ENCODE measurements at places on chromosomes 6 and 20. TPM values are rescaled to one million over a fixed set of nuclear protein-coding genes. Genes with fewer than 3 reads are reported as not detected.

GRCh38 chr6:15530411-15530810 is 132.4 kb downstream of the DTNBP1 start:
- no peak overlapping the region for H3K4me3 ChIP-seq
- peaks cover 26% of the 10 kb centered on the region for H3K36me3 ChIP-seq
- no peaks in the 10 kb centered on the region for H3K27me3 ChIP-seq
- no peak for DNase-seq

- H3K27me3 ChIP-seq = no peaks in the 10 kb centered on the region
- H3K36me3 ChIP-seq = no peaks in the 10 kb centered on the region
- DNase-seq = no peak
- H3K27ac ChIP-seq = no peak overlapping the region
- peaks cover 7% of the 10 kb centered on the region for H3K4me1 ChIP-seq
Measured at GRCh38 chr6:134523903-134524650, 206.2 kb upstream of the SGK1 start.

DNA sequence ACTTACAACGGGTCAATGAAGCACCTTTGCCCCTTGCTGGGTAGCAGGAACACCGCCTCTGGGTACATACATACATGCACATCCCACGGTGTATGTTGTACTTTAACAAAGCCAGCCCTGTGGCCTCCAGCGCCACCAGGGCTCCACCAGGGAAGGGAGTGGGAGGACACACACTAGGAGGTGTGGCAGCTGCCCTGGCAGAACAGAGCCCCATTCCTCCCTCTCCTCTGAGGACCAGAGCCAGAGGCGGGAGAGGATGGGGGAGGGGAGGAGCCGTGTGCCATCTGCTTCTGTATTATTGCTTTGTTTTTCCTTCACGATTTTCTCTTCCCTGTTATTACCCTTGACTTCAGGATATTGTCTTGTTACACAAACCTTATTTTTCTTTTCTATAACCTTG is 105.8 kb upstream of the TRAF3IP2 start:
- peak overlapping the region; percentile 81 for H3K27ac ChIP-seq
- H3K36me3 ChIP-seq = peaks cover 53% of the 10 kb centered on the region
- no peaks in the 10 kb centered on the region for H3K27me3 ChIP-seq
- DNase-seq = peak; percentile 80
- peaks cover 43% of the 10 kb centered on the region for H3K4me1 ChIP-seq

GRCh38 chr6:28003661-28004060 is 46.6 kb downstream of the OR2B6 start:
- H3K4me3 ChIP-seq = no peak overlapping the region
- no peak for DNase-seq
- no peaks in the 10 kb centered on the region for H3K27me3 ChIP-seq
- H3K27ac ChIP-seq = no peak overlapping the region
- no peaks in the 10 kb centered on the region for H3K36me3 ChIP-seq

DNA sequence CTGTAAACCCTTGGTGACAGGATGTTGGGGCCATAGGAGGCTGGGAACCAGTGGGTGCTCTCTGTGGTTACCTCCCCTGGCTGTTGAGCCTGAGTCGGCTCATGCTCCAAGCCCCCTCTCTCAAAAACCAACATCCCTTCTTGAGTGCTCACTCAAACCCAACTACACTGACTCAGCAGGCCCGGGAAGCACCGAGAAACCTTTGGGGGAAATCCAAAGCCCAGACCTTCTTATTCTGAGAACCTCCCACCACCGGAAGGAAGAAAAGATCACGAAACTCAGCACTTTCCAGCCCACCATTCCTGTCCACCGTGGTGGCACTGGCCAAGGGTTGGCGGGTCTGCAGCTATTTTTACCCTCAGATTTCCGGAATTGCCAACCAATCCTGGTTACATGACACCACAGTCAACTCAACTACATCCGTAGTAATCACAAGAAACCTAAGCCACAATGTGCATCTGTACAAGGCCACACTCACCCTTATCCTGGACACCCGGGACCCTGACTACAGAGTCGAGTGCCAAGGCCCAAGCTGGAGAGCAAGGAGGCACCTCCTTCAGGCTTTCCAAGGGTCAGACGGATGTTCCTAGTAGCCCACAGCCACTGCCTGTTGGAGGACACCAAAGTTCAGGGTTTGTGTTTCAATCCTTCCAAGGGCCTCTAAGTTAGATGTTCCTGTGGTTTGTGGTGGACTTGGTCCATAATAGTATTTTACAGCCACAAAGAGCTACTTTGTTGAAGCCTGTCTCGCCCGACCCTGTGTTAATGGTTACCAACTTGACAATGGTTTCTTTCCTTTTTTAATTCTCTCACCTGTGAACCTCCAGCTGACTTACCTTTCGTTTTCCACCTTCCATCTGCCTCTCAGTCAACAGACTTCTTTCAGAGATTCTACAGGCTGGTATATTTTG is 317.0 kb downstream of the CDC5L start:
- no peak overlapping the region for H3K27ac ChIP-seq
- no peaks in the 10 kb centered on the region for H3K4me1 ChIP-seq
- no peak for DNase-seq

DNA sequence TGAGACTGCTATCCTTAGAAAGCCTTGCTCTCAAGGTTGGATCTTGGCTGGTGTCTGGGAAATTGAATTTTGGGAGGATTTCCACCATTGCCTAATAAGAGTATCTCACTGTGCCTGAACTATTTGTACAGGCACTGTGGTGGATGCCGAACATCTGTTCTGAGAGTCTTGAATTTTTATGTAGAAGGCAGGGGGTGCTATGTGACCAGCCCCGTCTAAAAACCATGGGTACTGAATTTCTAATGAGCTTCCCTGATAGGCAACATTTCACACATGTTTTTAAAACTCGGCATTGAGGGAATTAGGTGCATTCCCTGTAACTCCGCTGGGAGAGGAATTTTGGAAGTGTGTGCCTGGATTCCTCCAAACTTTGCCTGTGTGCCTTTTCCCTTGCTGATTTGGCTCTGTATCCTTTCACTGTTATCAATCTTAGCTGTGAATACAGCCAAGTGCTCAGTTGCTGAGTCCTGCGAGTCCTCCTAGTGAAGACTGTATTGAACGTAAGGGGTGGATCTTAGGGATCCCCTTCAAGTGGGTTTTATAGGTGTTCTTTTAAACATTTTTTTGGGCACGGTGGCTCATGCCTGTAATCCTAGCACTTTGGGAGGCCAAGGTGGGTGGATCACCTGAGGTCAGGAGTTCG is 27.6 kb upstream of the SCAF8 start:
- no peaks in the 10 kb centered on the region for H3K27me3 ChIP-seq
- H3K4me1 ChIP-seq = no peaks in the 10 kb centered on the region
- no peak overlapping the region for H3K4me3 ChIP-seq
- H3K27ac ChIP-seq = no peak overlapping the region

DNA sequence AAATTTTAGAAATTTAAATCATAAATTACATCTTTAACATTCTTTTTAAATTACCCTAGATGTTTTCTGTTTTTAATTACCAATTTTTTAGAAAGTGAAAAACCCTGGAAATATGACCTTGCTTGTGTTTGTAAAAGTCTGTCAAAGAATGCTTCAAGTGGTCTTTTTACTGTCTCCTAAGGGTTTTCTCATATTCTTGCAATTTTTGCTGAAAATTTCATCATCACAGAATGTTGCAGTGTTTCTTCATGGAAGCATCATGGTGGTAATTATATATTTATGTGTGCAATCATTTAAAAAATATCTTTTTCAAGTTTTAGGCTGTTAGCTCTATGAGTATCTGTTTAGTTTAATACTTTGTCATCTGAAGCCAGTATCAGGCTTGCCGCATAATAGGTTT is 178.2 kb downstream of the HDGFL1 start:
- no peaks in the 10 kb centered on the region for H3K36me3 ChIP-seq
- H3K27ac ChIP-seq = no peak overlapping the region
- no peaks in the 10 kb centered on the region for H3K4me1 ChIP-seq
- no peak overlapping the region for H3K4me3 ChIP-seq

DNA sequence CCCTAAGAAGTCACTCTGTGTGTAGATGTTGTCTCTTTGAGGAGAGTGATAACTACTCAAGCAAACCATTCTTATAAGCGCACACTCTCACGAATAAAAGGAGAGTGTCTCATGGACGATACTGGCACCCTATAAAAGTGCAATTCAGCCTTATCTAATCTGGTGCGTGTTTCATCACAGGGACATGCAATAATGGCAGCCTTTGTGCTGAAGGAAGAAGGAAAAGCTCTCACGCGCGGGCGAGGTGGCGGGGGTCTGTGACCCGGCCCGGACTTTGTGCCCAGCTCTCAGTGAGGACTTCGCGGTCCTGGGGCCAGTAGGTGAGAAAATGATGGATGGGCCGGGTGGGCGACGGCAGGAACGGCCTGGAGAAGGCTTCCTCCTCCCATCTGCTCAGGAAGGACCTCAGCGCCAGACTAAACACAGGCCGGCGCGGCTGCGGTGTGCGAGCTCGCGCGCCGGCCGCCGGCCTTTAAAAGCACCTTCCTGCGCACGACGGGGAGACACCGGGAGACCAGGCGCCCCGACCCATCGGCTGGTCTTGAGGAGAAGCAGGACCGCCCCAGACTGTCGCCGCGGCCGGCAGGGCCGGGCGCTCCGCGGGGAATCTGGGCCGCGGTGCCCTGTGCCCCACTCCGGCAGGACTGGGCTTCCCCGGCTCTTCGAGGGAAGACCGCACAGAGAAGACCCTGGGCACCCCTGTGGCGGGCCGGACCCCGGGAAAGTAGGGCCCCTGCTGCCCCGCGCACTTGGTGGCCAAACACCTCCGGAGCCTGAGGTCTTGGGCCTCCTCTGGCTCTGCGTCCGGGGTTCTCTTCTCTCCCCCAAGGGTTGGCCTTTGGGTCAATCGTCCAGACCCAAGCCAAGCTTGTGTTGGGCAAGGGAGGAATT is 8.3 kb upstream of the FOXC1 start:
- H3K4me1 ChIP-seq = peaks cover 16% of the 10 kb centered on the region
- DNase-seq = no peak
- H3K27ac ChIP-seq = no peak overlapping the region
- H3K36me3 ChIP-seq = no peaks in the 10 kb centered on the region
- H3K27me3 ChIP-seq = peaks cover 85% of the 10 kb centered on the region

- H3K4me3 ChIP-seq = no peak overlapping the region
- no peaks in the 10 kb centered on the region for H3K27me3 ChIP-seq
- no peaks in the 10 kb centered on the region for H3K36me3 ChIP-seq
- H3K27ac ChIP-seq = no peak overlapping the region
- DNase-seq = no peak
- H3K4me1 ChIP-seq = peaks cover 19% of the 10 kb centered on the region
Measured at GRCh38 chr6:5119090-5119951, 34.2 kb downstream of the PPP1R3G start.

DNA sequence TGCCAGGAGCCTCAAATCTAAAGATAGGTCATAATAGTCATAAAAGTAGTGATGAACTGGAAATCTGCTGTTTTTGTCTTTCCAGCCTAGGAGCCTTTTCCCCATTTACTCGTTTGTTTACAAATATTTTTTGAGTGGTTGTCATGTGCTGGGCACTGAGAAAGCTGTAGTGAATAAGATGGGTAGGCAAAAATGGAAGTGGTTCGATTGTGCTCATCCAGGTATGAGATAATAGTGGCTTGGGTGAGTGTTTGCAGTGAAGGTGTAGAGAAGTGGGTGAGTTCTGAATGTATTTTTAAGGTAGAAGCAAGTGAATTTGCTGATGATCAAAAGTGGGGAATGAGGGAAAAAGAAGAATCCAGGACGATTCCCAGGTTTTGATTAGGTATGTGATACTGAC is 53.0 kb downstream of the CARMIL1 start:
- H3K4me1 ChIP-seq = peaks cover 6% of the 10 kb centered on the region
- no peaks in the 10 kb centered on the region for H3K36me3 ChIP-seq
- H3K27me3 ChIP-seq = no peaks in the 10 kb centered on the region
- H3K4me3 ChIP-seq = no peak overlapping the region
- DNase-seq = no peak
- H3K27ac ChIP-seq = no peak overlapping the region

DNA sequence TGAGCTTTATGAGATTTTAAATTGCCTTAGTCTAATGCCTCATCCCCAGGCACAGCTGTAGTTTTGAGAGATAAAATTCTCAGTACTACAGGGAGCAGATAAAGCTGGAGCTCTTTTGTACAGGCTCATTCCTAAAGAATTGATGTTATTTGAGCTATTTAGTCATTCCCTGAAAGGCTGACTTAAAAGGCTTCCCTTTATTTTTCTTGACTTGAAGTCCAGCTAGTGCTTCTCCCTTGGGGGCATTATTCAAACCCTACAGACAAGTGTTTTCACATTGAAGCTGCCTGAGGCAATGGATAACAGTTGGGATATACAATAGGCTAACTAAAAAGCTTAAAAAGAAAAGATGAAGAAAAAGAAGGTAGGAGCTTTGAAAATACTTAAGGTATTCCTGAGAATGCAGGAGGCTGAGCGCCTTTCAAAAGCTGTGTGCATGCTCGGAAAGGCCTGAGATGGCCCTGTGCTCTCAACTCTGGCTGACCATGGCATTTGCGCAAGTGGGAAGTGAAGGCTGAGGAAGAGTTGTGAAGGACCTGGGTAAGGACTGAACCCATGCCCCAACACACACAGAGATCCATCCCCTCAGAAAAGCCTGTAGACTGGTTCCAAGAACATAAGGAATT is 315.1 kb downstream of the SMOC2 start:
- peak; percentile 74 for DNase-seq
- H3K27me3 ChIP-seq = no peaks in the 10 kb centered on the region
- no peaks in the 10 kb centered on the region for H3K36me3 ChIP-seq
- no peak overlapping the region for H3K4me3 ChIP-seq
- H3K4me1 ChIP-seq = peaks cover 2% of the 10 kb centered on the region

GRCh38 chr6:166277892-166278578 is 30.2 kb downstream of the PRR18 start:
- no peak overlapping the region for H3K27ac ChIP-seq
- no peaks in the 10 kb centered on the region for H3K4me1 ChIP-seq
- DNase-seq = no peak

GRCh38 chr20:60254901-60255411 is 296.7 kb downstream of the CDH26 start:
- H3K4me3 ChIP-seq = no peak overlapping the region
- H3K27ac ChIP-seq = no peak overlapping the region
- no peaks in the 10 kb centered on the region for H3K36me3 ChIP-seq
- peaks cover 6% of the 10 kb centered on the region for H3K4me1 ChIP-seq

DNA sequence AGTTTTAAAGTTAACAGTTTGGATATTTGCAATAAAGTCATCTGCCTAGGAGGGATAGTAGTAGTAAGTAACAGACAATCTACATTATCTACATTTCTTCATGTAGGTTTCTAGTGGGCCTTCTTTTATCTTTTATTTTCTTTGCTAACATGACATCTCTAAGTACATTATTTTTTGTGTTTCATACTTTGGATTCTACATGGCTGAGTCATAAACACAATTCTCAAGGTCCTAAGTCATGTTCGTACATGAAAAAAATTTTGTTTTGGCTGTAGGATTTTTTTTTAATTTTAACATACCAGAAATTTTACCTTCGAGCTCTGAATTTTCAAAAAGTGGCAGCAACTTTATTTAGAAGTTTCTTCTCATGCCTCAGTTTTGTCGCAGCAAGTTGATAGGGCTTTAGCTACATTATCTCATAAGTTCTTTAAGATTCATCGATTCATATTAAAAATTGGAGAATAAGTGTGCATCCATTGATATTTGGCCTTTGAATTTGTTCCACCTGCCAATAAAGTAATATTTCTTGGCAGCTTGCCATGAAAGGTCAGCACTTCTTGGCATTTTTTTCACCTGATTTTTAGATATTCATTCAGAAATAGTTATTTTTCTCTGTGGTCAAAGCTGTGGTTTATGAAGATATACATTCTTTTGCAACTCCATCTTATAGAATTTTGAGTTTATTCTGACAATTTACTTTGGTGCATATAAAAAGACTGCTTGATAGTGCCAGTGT is 146.2 kb downstream of the GRIK2 start:
- H3K36me3 ChIP-seq = no peaks in the 10 kb centered on the region
- H3K27me3 ChIP-seq = no peaks in the 10 kb centered on the region
- H3K4me1 ChIP-seq = no peaks in the 10 kb centered on the region
- H3K27ac ChIP-seq = no peak overlapping the region
- DNase-seq = no peak
- H3K4me3 ChIP-seq = no peak overlapping the region

TP53TG5 gene
- not detected for total RNA-seq

ECT2L gene
- 0.09 TPM for total RNA-seq
